ENCODE measurements at places on chromosomes 7 and 10.
A peak's percentile ranks its signal among the peaks of the same experiment; 100 is the strongest.

DNA sequence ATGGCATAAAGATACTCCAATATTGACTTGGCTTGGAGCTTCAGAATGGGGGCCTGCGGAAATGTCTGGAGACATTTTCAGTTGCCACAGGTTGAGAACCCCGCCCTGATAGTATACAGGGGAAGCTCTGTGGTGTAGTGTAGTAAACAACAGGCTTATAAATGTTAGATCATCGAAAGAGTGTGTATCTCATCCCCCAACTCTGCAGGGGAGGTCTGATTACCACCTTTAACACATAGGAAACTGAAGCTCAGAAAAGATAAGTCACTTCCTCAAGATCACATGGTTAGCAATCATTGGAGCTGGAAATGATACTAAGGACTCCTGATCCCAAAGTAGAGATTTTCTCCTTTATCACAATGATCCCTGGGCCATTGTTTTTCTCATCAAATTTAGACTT lies 144.5 kb upstream of the BMPER start:
- H3K4me1 ChIP-seq: no peaks in the 10 kb centered on the region
- no peaks in the 10 kb centered on the region for H3K27me3 ChIP-seq
- DNase-seq: no peak
- no peaks in the 10 kb centered on the region for H3K36me3 ChIP-seq
- no peak overlapping the region for H3K27ac ChIP-seq

DNA sequence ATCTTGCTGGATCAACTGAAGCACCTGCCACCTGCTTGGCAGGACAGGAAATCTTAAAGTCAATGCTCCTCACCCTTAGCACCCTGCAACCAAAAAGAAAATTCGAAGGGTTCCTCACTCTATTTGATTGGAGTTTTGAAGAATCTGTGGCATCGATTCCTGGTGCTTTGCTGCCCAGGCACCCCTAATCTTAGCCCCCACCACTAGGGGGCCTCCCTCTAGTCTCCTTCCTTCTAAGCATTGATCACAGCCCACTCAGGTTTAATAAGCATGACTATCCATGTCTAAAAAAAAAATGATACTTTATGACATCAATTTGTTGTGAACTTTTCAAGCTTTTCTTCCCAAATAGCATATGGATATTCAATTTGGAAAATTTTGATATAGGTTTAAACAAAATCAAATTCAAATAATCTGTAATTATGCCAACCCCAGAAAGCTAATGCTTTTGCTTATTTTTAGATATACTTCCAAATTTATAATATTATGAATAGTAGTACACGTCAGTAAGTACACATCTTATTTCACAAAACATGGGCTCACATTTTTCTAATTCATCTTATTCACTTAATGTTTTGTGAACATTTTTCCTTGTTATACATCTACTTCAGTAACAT lies 45.3 kb downstream of the NRG3 start:
- H3K27me3 ChIP-seq: peaks cover 1% of the 10 kb centered on the region
- H3K4me1 ChIP-seq: no peaks in the 10 kb centered on the region
- H3K27ac ChIP-seq: no peak overlapping the region

DNA sequence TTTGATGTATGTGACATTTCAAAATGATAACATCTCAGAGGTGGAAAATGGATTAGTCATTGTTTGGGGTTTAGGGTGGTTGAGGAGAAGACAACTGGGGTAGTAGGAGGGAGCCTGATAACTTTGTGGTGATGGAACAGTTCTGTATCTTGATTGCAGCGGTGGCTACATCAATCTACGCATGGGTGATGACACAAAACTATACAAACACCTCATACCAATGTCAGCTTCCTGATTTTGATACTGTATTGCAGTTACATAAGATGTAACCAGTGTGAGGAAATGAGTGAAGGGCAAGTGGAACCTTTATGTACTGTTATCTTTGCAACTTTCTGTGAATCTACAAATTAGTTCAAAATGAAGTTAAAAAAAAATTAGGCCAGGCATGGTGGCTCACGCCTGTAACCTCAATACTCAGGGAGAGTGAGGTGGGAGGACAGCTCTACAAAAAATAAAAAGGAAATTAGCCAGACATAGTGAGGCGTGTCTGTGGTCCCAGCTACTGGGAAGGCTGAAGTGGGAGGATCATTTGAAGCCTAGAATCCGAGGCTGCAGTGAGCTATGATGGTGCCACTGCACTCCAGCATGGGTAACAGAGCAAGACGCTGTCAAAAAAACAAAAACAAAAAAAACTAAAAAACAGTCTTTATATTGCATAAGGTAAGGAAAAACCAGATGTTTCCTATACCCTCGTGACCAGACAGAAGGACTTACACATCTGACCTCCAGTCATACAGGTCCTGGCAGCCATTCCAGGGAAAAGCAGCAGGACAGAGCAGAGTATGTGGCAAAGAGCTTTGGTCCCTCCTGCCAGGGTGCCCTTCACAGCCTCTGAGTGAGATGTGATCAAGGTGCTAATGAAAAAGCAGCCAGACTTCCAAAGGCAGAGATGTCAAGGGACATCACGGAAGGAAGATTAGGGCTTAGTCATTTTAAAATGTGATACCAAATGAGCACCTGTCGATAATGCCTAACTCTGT lies 50.8 kb downstream of the CYTH3 start:
- peaks cover 16% of the 10 kb centered on the region for H3K27me3 ChIP-seq
- H3K4me1 ChIP-seq: peaks cover 23% of the 10 kb centered on the region
- H3K4me3 ChIP-seq: peak overlapping the region; percentile 38
- H3K27ac ChIP-seq: peak overlapping the region; percentile 73

DNA sequence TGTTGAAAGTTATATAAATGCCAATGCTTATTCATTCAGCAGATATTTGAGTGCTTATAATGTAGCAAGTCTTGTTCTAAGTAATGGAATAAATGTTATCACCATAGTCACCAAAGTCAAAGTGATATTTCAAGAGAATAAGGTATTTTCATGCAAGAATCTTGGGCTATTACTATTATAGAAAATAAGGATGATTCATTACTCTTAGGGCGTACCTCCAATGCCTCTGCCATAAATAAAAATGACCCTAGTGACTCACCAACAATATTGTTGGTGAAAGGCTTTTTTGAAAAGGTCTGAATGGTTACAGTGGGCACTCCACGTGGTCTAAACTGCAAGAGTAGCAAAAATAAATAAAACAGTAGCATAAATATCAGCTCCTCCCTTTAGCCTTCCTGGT lies 68.4 kb downstream of the RALA start:
- no peak for DNase-seq
- H3K27ac ChIP-seq: peak overlapping the region; percentile 17
- H3K27me3 ChIP-seq: no peaks in the 10 kb centered on the region
- peaks cover 45% of the 10 kb centered on the region for H3K36me3 ChIP-seq
